ENCODE measurements at places on chromosomes 6 and 20.

DNA sequence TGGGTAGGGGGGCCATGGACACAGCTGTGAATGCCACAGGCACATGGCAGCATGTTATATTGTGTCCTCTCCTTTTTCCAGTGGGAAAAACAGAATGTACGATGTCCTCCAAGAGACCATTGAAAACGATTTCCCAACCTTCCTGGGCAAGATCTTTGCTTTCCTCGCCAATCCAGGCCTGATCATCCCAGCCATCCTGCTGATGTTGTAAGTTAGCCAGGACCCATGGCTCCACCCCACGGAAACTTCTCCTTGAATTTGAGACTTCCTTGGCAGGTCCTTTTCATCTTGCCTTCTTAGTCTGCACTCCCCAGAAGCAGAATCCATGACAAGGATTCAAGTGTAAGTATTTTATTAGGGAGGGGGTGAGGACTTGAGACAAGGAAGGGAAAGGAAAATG is 28.2 kb upstream of the NOP56 start:
- no peak for DNase-seq

DNA sequence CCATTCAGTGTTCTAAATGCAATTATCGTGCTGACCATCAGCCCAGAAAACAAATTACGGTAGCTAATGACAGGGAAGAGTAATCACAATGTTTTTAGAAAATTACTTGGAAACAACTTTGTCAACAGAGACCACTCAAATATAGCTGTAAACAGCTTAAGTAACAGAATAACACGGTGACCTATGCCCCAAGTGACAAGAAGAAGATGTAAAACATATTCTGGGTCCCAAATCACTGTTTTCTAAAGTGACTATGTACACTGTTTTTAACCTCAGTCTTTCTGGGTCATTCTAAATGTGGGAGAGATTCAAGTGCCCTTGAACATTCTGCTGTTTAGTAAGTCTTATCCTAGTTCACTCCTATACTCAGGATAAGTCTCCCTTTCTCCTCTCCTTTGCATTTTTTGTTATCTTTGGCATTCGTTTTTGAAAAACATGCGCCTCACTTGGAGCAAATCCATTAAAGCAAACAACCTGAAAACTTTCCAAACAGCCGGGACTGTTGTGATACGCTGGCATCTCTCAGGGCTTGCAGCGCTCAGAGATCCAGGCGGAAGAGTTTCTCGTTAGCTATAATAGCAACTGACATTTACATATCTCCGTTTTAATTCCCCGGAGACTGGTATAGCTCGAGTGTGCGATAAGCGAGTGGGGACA is 114.5 kb upstream of the SOX4 start:
- no peak for DNase-seq

GRCh38 chr6:56491606-56492328 is 150.9 kb downstream of the DST start:
- DNase-seq: no peak

GRCh38 chr6:10033223-10033829 is 381.5 kb downstream of the TFAP2A start:
- no peak for DNase-seq

GRCh38 chr20:50874111-50874757 is 57.0 kb downstream of the ADNP start:
- DNase-seq: no peak

DNA sequence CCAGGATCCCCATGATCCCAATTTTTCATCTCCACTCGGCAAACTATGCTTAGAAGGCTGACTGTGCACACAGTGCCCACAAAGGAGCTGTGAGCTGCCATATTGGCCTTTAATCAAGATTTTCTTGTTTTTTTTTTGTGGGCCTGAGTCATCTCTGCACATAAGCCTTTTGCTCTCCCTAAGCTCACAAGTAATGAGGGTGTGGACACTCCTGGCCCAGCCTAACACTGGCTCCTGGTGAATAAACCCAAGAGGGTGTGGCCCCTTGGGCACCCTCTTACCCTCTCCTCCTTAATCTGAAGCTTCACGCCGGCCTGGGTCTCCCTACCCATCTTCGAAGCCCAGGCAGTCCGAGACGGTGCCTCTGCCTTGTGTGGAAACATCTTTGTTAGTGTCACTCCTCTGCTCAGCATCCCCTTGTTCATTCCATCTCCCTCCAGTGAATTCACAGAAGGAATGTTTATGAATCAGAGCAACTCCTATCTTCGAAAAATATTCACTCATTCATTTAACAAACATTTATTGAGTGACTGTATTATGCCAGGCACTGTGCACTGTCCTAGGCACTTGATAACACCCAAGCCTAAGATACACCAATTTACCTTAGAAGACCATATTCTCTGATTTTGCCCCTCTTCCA is 22.2 kb upstream of the MRPS10 start:
- no peak for DNase-seq

- DNase-seq: no peak
Observed at GRCh38 chr20:38195521-38195920, 30.5 kb upstream of the TGM2 start.

DNA sequence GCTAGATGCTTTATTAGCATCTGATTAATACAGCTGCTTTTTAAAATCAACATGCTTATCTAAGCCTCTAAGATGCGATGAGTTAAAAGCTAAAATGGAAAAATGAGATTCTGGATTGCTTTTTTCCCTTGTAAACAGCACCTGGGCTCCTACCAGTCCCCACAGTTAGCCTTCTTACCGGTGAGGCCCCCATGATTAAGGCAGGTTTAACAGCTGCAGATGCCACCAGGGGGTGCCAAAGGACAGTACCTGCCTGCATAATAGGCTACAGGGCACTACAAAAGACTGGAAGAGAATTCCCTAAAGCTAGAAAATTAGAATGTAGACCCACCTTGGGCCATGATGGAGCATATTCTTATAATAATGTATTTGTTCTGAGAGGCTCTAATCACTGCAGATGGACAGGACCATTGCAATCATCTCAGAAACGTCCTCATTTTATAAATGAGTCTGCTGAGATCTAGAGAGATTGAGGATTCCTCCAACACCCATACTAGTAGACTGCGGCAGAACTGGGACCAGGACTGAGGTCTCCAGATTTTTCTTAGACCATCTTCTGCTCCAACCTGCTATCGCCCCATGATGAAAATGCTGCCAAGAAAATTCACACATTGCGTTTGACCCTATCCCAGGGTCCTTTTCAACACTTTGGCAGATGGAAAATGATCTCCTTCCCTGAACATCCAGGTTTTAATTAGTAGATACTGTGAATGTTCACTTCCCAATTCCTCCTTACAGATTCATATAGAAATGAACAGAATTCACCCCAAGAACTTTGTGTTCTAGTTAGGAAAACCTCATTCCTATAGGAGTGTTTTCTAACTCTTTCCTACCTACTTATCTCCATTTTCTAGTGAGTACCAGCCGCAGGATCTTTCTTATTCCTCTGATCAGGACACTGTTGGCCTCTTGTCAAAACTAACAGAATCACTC is 148.8 kb downstream of the RPS12 start:
- DNase-seq: peak; percentile 35

- DNase-seq: no peak
Observed at GRCh38 chr6:19452495-19452894, 384.7 kb upstream of the ID4 start.

- DNase-seq: no peak
Observed at GRCh38 chr6:87846434-87846833, 144.4 kb upstream of the AKIRIN2 start.

GRCh38 chr6:158539413-158539812 is 20.5 kb upstream of the TMEM181 start:
- no peak for DNase-seq

- no peak for DNase-seq
Observed at GRCh38 chr6:107676042-107676441, 148.1 kb downstream of the SCML4 start.

DNA sequence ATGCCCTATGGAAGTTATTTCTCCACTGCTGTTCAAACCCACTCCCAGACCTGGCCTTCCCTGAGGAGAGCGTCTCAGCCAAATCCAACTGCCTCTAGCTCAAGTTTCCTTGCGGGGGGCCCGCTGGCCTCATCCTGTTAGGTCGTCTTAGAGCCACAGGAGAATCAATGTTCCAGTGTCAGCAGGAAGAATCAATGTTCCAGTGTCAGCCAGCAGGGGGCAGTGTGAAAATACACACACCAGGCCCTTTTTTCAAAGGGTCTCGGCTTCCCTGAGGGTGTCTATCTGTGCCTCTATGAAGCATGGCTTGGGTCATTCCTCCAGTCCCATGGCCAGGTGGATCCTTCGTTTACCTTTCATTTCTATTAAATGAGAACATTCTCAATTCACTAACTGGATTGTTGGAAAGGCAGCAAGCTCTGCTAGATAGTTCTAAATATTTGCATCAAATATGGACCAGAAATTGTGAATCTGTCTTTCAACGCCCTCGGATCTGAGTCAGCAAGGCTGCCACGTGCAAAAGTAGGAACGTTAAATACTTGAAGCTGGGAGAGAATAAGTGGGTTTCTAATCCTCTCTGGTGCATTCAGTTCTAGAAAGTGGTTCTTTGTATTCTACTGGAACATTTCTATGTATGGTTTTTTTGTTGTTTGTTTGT is 19.2 kb downstream of the PRND start:
- DNase-seq: peak; percentile 72

DNA sequence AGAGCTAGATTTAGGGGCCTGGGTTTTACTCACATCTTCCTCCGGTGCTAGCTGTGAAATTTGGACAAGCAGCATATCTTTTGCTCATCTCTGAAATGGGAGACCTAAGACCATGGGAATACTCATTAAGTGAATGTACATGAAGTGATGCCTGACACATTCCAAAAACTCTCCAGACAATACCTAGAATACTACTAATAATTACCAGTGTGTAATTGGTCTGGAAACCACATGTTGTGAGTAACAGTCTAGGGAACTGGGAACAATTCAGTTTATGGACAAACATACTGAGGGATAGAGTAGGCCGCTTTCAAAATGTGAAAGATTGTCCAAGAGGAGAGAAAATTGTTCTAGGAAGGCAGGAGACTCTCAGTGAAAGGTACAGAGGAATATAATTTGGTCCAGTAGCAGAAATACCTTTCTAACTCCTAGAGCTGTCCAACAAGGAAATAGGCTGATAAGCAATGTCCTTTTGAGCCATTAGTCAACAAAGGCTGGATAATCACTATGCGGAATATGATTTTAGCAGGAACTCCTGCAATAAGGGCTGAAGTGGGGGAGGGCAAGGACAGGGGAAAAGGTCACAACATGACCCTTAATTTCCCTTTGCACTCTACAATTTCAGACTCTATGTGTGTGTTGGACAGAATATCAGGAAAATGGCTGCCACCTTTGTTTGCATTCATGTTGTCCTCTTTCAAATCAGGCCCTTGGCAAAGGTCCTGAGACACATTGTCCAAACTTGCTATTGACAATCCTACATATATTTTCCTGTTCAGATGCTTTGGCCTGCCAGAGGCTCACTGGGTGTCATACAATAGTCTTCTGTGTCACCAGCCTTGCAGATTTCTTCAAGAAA is 315.4 kb downstream of the PLCB1 start:
- no peak for DNase-seq

- no peak for DNase-seq
Observed at GRCh38 chr6:133290930-133291329, 49.8 kb downstream of the EYA4 start.

GRCh38 chr6:105642708-105643107 is 239.8 kb upstream of the PREP start:
- DNase-seq: no peak

DNA sequence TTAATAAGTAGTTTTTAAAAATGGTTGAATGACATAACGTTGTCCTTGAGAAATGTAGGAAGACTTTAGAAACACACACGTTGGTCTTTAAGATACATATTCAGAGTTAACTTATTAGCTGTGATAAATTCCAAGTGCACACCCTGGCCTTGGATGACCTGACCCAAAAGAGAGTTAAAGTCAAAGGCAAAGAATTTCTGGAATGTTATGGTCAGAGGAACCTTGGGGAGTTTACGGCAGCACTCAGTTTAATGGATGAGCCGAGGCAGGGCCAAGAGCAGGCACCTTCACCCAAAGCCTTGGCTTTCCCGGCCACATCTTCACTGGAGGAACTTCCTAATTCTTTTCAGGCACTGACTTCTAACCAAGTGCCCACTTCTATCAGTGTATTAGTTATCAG is 200.5 kb downstream of the SMOC2 start:
- DNase-seq: no peak

GRCh38 chr6:68328156-68328555 is 306.9 kb upstream of the ADGRB3 start:
- DNase-seq: no peak

- no peak for DNase-seq
Observed at GRCh38 chr6:97347111-97347510, 64.1 kb upstream of the MMS22L start.

- DNase-seq: no peak
Observed at GRCh38 chr6:102398788-102399390, 1005.4 kb downstream of the GRIK2 start.

DNA sequence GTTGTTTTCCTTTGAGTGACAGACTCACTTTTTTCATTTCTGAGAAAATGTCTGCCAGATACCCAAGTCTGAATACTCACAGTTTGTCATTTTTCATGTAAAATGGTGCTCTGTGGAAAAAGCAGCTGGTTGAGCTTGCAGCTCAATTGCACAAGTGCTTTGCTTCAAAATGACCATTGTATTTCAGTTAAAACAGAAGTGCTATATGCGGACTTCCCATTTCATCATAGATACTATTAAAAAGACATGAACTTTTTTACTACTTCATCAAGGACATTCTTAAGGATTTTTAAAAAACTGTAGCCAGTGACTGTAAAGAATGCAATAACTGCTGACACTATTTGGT is 61.5 kb downstream of the KCNS1 start:
- DNase-seq: no peak

- DNase-seq: no peak
Observed at GRCh38 chr6:151412909-151413308, 21.6 kb upstream of the ZBTB2 start.

DNA sequence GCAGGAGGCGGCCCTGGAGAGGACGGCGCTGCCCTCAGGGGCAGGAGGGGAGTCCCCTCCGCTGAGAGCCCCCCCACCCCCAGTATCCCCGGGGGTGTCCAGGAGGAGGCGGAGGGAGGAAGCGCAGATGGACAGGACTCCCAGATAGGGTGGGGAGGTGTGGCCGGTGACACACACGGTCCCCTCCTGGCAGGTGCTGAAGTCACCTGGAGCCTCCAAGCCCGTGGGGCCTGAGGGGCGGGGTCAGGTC is 1.4 kb downstream of the STMN3 start:
- DNase-seq: no peak

GRCh38 chr20:47677635-47678453 is 107.4 kb downstream of the SULF2 start:
- peak; percentile 64 for DNase-seq

DNA sequence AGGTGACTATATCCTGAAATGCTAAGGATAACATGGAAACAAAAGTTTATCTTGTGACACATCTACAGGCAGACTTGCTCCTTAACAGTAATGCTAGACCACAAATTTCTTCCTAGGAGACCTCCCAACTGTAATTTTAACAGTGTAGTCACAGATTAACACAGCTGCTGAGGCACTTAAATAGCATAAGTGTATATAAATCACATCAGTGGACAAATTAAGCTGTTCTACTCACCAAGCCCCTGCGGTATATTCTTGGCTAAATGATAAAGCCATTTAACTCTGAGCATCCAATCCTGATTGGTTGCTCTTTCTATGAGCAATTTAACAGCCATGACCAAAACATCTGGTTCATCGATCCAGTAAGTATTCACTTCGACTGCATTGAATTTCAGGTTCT is 73.3 kb upstream of the LYRM2 start:
- no peak for DNase-seq
